ENCODE measurements at places on chromosomes 4 and X. TPM values are rescaled to one million over a fixed set of nuclear protein-coding genes. Genes with fewer than 3 reads are reported as not detected.

The PITX2 gene
- total RNA-seq = 7.8 TPM

The ERCC6L gene
- total RNA-seq = 5.6 TPM

The ELF4 gene
- 21.3 TPM for total RNA-seq

The USP27X gene
- 2.6 TPM for total RNA-seq

The RGN gene
- total RNA-seq = 3.5 TPM

The MAGEA2 gene
- not detected for total RNA-seq

The HS6ST2 gene
- total RNA-seq = not detected

The SH3D19 gene
- 46.6 TPM for total RNA-seq

The TMSB15B gene
- total RNA-seq = 3.5 TPM

The SPOCK3 gene
- not detected for total RNA-seq

The UCP1 gene
- total RNA-seq = not detected

The CT83 gene
- not detected for total RNA-seq

The SERTM2 gene
- total RNA-seq = 1.3 TPM

The VCX gene
- not detected for total RNA-seq

The GAGE2A gene
- not detected for total RNA-seq

The CXCL5 gene
- 0.32 TPM for total RNA-seq

The NDNF gene
- 0.32 TPM for total RNA-seq

Measured in fibroblast of villous mesenchyme (primary cell).